ENCODE measurements at places on chromosomes 16 and 17.
A peak's percentile ranks its signal among the peaks of the same experiment; 100 is the strongest.

DNA sequence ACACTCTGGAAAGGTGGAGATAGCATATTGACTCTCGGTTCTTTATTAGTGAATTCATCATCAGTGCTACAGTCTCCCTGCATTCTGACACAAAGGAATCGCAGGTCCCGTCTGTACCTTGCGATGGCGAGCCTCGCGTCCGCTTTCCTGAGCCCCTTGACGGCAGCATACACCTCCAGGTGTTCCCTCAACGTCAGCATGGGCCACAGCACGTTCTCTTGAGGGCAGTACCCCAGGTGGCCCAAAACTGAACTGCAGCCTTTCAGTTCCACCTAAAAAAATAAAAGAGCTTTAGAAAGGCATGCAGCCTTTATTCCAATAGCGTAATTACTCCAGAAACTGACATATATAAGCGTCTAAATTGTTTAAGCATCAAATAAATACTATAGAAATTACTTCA is 24.2 kb upstream of the ABCA9 start:
- DNase-seq: no peak

- DNase-seq: no peak
These were observed 5.7 kb upstream of the FTSJ3 start for GRCh38 chr17:63833026-63833740.

DNA sequence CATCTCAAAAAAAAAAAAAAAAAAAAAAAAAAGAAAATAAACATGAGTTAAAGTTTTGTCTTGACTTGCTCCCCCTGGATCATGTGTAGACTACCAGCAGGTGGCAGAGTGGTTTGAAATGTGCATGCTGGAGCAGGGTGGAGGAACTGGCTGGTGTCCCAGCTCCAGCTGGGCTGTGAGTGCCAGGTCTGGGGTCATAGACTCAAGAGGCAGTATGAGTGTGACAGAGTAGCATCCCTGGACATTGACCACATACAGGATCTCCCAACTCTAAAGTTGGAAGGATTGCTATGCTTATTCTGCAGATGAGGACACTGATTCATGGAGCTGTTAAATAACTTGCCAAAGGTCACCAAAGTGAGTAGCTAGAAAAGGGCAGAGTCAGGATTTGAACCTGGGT is 198.0 kb upstream of the MPHOSPH6 start:
- DNase-seq: peak; percentile 20

- no peak for DNase-seq
These were observed 63.9 kb downstream of the TNRC6C start for GRCh38 chr17:78022425-78022824.

GRCh38 chr17:58822148-58823050 is 66.7 kb downstream of the PPM1E start:
- DNase-seq: no peak

- no peak for DNase-seq
These were observed 14.2 kb downstream of the USP36 start for GRCh38 chr17:78826421-78826820.

GRCh38 chr16:22191532-22192260 is 14.4 kb upstream of the EEF2K start:
- peak; percentile 62 for DNase-seq

- DNase-seq: no peak
These were observed 3.6 kb downstream of the SDK2 start for GRCh38 chr17:73640691-73641090.

GRCh38 chr17:43389046-43389947 is 9.5 kb upstream of the ARL4D start:
- peak; percentile 87 for DNase-seq

DNA sequence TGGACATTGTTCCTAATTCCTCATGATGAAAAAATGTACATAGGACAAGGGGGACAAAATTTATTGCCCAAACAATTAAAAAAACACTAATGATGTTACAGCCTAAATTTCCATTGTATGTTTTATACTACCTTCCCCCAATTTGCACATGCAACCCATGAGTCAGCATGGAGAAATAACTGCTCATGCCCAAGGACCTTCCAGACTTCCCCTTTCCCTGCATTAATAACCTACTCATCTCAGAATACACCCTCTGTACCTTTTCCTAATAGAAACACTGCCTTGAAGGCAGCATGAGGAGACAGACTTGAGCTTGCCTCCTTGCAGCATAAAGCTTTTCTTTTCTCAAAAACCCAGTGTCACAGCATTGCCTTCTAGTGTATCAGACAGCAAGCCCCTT is 2402.8 kb downstream of the TP53TG3F start:
- DNase-seq: no peak

DNA sequence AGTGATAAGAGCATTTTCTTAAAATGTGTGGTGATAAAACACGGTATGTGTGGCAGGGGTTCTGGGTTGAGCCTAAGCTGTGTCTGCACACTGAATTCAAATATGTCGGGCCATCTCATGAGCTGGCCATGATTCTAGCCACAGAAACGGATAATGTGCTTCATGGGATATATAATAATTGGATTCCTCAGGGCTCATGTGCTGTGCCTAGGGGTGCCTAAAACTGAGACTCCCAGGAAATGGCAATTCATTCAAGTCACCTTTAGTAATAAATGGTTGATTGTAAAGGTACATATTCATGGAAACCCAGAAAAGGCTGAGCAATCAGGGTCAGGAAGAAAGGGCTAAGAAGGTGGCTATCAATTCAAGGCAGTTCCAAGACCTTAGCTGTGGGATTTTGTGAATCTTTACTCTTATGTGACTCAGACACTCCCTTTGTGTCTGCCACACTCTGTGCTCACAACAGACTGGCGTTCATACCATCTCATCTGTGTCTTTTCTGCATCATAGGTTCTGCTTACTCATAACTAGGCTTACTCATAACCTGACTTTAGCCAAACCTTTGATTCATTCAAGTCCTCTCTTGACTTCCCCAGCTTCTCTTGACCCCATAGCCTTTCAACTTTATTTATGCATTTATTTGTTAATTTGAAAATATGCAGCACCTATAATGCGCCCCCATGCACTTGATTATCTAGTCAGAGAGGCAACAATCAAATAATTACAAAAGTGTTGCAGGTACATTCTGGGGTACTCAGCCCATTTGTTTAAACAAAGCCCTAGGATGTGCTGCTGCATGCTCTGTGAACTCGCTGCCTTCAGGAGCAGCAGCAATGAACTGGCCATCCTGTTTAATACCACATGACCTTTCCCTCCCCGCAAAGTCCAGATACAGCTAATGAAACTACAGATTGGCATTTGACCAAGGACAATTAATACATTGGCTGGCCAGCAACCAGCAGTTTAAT is 28.4 kb upstream of the MED13 start:
- no peak for DNase-seq

DNA sequence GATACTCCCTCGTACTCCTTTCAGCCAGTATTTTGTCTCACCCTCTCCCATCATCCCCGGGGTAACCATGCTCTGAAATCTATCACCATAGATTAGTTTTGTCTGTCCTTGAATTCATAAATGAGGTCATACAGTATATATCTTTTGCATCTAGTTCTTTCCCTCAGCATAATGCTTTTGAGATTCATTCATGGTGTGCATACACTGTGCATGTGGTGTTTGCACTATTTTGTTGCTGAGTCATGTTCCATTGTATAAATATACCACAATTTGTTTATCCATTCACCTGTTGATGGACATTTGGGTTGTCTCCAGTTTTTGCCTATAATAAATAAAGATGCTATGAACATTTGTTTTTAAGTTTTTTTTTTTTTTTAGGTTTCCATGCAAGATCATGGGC is 34.2 kb upstream of the NLRP1 start:
- no peak for DNase-seq

GRCh38 chr17:35175638-35176415 is 18.4 kb downstream of the SLC35G3 start:
- no peak for DNase-seq

GRCh38 chr17:72661116-72661944 is 431.2 kb downstream of the SLC39A11 start:
- no peak for DNase-seq

GRCh38 chr17:79811011-79811867 is 14.4 kb upstream of the CBX8 start:
- peak; percentile 51 for DNase-seq

DNA sequence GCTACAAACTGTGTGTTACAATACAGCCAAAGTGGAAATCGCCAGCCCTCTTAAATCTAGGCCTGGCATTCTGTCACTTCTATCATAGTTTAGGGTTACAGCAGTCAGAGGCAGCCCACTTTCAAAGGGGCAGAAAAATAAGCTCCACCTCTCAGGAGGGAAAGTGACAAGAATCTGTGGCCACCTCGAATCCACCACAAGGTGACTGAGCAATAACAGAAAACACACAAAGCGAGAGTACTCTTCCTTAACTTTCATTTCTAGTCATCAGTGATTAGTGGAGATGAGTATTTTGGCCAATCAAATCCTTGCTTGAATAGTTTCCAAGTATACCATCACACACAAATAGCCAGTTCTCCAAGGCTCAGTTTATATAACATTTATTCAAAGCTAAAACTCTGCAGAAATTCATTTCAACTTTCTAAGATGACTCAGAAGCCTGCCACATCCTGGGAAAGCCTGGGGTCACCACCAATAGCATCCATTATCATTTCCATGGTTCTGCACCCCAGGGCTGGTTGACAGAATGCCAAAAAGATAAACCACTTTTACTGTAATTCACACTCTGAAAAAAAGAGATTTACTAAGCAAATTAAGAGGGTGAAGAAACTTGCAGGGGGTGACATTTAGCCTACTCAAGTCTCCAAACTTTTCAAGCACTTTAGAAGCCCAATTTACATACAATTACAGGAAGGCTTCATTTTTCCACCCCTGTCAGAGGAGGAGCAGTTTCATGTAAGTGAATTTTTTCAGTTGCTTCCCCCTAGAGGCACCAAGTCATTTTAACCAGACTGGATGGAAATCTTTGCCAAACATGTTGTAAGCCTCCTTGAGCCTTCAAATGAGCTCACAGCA is 66.8 kb downstream of the SALL1 start:
- no peak for DNase-seq

DNA sequence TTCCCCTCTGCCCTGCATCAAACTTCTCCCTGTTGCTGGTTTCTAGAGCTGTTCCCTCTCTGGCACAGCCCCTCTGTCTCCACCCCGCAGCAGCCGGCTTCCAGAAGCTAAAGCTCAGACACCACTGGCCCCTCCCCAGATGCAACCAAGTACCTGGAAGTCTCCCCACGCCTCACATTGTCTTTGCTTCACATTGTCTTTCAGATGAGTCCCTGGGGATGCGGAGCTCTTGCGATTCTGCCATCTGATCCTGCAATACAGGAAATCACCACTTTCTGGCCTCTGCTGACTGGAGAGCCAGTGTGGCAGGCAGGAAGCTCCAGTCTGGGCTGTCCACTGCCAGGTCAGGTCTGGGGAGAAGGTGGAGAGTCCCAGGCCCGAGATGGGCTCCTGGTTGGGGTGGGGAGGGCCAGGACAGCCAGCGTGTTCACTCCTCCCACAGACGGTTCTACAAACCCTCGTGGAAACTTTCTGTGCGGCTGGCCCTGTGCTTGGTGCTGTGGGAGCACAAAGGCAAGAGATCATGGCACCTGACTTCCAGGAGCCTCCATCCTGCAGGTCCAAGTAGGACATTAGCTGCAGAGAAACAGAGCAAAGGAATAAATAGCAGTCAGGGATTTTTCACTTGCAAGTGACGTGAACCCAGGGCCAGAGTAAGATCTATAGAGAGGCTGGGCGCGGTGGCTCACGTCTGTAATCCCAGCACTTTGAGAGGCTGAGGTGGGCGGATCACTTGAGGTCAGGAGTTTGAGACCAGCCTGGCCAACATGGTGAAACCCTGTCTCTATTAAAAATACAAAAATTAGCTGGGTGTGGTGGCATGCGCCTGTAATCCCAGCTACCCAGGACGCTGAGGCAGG is 47.9 kb upstream of the MAP3K14 start:
- DNase-seq: no peak

DNA sequence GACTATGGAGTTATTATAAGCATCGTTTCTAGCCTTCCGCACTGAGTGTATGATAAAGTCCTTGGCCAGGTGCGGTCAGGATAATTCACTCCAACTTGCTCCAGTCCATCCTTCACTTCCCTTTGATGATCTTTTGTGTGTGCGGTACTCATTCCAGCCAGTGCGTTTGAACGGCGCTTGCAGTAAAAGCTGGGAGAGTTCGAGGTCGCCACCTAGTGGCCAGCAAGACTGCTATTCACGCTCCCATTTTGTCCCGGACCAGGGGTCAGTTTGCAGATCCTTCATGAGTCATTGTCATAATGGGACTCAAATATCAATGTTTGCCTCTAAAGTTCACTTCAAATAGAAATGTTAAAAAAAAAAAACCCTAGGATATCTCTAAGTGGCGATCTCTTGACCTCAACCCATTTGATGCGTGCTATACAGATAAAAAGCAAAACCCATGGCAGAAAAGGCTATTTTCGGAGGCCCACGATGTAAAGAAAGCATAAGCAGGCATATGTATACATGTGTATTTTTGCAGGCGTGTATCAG is 417.1 kb downstream of the TMEM114 start:
- peak; percentile 0 for DNase-seq

- no peak for DNase-seq
These were observed 114.6 kb upstream of the MED13 start for GRCh38 chr17:62179525-62180161.

DNA sequence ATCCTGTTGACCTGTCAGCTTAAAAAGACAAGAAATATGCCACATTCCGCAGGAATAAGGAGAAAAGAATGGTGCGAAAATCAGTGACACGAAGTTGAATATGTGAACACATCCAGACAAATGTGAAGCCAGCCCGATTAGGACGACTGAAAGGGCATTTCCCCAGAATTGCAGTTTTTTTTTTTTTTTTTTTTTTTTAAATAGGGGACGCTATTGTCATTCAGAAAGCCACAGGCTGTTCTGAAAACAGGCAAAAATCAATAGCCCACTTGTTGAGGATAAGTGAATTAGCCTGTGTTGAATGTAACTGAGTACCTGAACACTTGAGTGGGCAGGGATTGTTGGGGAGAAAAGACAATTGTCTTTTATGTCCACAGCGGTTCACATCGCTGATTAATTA is 507.1 kb downstream of the WWOX start:
- DNase-seq: no peak

DNA sequence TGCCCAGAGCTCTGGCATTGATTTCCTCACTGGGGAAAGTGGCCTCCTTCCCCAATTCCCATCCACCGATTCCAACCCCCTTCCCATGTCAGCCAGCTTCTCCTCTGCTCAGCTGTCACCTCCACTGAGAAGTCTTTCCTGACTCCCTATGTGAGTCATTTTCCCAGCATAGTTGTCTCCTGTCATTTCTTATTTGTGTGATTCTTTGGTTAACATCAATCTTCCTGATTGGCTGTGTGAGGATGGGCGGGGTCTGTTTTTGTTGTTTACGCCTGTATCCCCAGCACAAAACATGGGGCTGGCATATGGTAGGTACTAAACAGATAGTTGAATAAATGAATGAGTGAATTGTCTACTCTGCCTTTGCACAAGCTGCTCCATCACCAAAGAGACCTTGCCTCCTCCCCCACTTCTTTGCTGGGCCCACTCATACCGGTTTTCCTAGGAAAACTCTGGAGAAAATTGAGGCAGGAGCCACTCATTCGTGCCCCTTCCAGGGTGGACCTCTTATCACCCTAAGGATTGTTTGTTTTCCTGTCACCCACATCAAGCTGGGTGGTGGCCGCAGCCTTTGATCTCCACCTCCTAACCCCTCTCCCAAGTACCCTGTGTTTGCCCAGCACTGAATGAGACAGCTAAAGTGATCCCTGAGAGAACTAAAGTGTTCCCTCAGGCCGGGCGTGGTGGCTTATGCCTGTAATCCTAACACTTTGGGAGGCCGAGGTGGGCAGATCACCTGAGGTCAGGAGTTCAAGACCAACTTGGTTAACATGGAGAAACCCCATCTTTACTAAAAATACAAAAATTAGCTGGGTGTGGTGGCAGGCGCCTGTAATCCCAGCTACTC is 1.2 kb upstream of the GRB7 start:
- no peak for DNase-seq

- no peak for DNase-seq
These were observed 17.8 kb upstream of the TOB1 start for GRCh38 chr17:50883850-50884438.
